ENCODE measurements at places on chromosomes 12 and 14. TPM values are rescaled to one million over a fixed set of nuclear protein-coding genes. Genes with fewer than 3 reads are reported as not detected.
A peak's percentile ranks its signal among the peaks of the same experiment; 100 is the strongest.

- no peak overlapping the region for H3K27ac ChIP-seq
- no peaks in the 10 kb centered on the region for H3K36me3 ChIP-seq
- H3K27me3 ChIP-seq: peaks cover 42% of the 10 kb centered on the region
- peaks cover 5% of the 10 kb centered on the region for H3K4me1 ChIP-seq
These were observed 4.1 kb upstream of the WIF1 start for GRCh38 chr12:65125247-65125646.

GRCh38 chr14:67228325-67228984 is 12.8 kb upstream of the PALS1 start:
- no peaks in the 10 kb centered on the region for H3K27me3 ChIP-seq
- H3K4me3 ChIP-seq: no peak overlapping the region
- DNase-seq: no peak
- no peak overlapping the region for H3K27ac ChIP-seq
- H3K4me1 ChIP-seq: peaks cover 27% of the 10 kb centered on the region
- H3K36me3 ChIP-seq: no peaks in the 10 kb centered on the region

- peaks cover 10% of the 10 kb centered on the region for H3K27me3 ChIP-seq
- DNase-seq: no peak
- no peaks in the 10 kb centered on the region for H3K36me3 ChIP-seq
- no peaks in the 10 kb centered on the region for H3K4me1 ChIP-seq
- no peak overlapping the region for H3K27ac ChIP-seq
These were observed 91.8 kb upstream of the NPAS3 start for GRCh38 chr14:32846821-32847365.

DNA sequence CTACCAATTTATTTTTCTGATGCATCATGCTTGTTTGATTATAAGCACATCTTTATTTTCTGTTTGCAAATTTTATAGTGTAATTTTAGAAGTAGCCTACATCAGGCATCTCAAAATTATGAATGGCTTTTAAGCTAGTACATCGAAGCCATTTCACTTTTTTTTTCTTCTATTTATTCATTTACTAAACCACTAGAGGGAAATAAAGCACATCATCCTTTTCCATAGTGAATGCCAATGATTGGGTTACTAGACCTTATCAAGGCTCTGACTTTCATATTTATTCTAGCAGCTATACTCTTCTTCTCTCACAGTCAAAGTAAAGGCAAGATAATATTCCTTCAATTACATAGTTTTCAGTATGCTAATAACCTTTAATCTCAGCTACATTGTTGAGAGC is 736.4 kb upstream of the LRFN5 start:
- H3K4me1 ChIP-seq: no peaks in the 10 kb centered on the region
- H3K27me3 ChIP-seq: no peaks in the 10 kb centered on the region
- peaks cover 2% of the 10 kb centered on the region for H3K36me3 ChIP-seq
- no peak for DNase-seq

DNA sequence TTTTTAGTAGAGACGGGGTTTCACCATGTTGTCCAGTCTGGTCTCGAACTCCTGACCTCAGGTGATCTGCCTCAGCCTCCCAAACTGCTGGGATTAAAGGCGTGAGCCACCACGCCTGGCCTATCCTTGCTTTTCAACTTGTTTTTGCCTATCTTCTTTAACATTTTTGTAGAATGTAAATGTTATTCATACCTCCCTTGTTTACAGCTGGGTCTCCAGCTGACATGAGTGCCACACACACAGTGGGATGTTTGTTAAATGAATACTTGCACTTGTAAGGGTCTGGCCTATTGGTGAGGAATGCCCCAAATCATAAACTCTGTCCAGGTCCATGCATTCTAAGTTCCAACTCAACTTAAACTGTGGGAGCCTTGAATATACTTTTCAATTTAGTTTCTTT is 176.3 kb downstream of the ANO4 start:
- no peak for DNase-seq
- H3K4me3 ChIP-seq: no peak overlapping the region
- H3K27ac ChIP-seq: no peak overlapping the region

DNA sequence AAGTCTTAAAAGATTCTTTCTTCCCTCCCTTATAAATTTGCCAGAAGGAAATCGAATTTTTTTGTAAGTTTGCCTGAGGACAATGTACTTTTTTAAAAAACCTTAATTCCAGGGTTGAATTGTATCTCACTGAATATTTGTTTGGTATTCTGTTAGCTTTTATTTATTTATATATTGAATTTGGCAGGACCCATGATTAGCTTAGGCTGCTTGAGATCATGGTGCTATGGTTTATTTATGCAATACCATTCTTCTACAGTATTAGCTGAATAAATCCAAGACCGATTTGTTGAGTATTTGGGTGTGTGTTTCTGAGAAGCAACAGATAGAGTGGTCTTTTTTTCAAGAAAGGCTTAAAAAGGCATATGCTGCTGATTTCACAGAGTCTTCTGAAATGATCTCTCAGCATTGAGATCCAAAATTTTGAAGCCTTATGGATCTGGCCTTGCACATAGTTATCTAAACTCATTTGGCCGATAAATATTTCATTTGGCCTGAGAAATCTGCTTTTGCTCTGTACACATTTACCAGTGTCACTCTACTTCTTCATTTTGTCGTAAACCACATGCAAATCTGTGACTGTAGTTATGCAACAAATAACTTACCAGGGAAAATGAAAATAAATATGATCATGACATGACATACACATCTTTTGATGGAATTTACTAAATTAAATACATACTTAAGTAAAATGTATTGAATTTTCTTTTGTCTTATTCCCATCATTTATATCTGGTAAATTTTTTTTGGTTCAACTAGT is 265.8 kb upstream of the FLRT2 start:
- H3K27me3 ChIP-seq: no peaks in the 10 kb centered on the region
- H3K4me1 ChIP-seq: peaks cover 1% of the 10 kb centered on the region
- no peaks in the 10 kb centered on the region for H3K36me3 ChIP-seq
- H3K27ac ChIP-seq: no peak overlapping the region
- H3K4me3 ChIP-seq: no peak overlapping the region

DNA sequence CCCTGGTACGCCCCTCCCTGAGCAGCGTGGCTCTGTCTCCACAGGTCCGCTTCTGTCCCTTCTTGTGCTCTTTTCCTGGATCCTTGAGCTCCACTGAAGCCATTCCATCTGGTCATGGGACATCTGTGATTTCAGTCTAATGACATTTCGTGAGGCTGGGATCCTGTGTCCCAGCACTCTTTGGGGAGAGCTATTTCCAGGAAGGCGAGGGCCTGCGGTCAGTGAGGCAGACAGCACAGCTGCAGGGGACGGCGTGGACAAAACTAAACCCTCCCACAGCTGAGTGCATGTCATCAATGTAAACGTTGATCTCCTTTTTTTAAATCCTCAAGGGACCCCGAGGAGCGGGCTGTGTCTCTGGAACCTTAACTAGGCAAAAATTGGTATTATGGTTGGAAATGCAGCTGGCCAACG is 127.7 kb downstream of the DACT1 start:
- DNase-seq: no peak
- peaks cover 70% of the 10 kb centered on the region for H3K4me1 ChIP-seq
- peak overlapping the region; percentile 5 for H3K4me3 ChIP-seq

- peaks cover 14% of the 10 kb centered on the region for H3K4me1 ChIP-seq
- no peak overlapping the region for H3K4me3 ChIP-seq
- DNase-seq: no peak
- H3K36me3 ChIP-seq: peaks cover 41% of the 10 kb centered on the region
- no peak overlapping the region for H3K27ac ChIP-seq
- H3K27me3 ChIP-seq: peaks cover 92% of the 10 kb centered on the region
These were observed 8.4 kb downstream of the ARHGEF25 start for GRCh38 chr12:57619434-57620244.

- H3K4me1 ChIP-seq: peaks cover 10% of the 10 kb centered on the region
- no peak overlapping the region for H3K27ac ChIP-seq
- H3K36me3 ChIP-seq: peaks cover 36% of the 10 kb centered on the region
- no peaks in the 10 kb centered on the region for H3K27me3 ChIP-seq
- no peak for DNase-seq
- H3K4me3 ChIP-seq: no peak overlapping the region
These were observed 23.2 kb downstream of the ATP2B1 start for GRCh38 chr12:89685363-89685972.

GRCh38 chr12:20547816-20548575 is 147.1 kb upstream of the SLCO1C1 start:
- H3K27me3 ChIP-seq: no peaks in the 10 kb centered on the region
- H3K4me3 ChIP-seq: no peak overlapping the region
- H3K27ac ChIP-seq: peak overlapping the region; percentile 77
- H3K4me1 ChIP-seq: peaks cover 32% of the 10 kb centered on the region

DNA sequence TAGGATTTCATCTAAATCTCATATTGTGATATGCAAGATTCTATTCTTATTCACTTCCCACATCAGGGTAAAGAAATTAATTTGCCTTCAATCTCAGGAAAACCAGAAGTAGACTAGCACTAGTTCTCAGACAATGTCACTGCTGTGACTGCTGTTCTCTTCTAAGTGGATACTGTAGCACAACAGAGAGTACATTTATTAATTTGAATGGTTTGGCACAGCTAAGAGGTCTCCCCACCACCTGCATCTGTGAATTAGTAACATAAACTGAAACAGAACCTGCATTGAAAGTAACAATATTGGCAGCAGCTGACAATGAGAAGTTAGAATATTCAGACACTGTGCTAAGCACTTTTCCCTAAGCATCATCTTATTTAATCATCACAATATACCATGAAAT is 253.1 kb downstream of the PDZRN4 start:
- H3K4me1 ChIP-seq: peaks cover 26% of the 10 kb centered on the region
- H3K27ac ChIP-seq: no peak overlapping the region
- no peak overlapping the region for H3K4me3 ChIP-seq
- DNase-seq: no peak
- H3K27me3 ChIP-seq: no peaks in the 10 kb centered on the region

DNA sequence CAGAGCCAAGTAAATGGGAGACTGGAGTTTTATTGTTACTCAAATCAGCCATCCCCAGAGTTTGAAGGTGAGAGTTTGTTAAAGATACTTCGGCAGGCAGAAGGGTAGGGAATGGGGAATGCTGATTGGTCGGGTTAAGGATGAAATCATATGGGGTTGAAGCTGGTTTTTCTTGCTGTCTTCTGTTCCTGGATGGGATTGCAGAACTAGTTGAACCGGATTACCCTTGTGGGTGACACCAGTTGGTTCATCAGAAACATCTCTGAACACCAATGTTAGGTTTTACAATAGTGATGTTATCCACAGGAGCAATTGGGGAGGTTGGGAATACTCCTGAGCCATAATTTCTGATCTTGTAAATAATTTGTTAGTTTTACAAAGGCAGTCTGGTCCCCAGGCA is 18.7 kb upstream of the SMCO2 start:
- peaks cover 13% of the 10 kb centered on the region for H3K4me1 ChIP-seq
- no peaks in the 10 kb centered on the region for H3K36me3 ChIP-seq
- no peaks in the 10 kb centered on the region for H3K27me3 ChIP-seq
- no peak for DNase-seq
- no peak overlapping the region for H3K27ac ChIP-seq
- H3K4me3 ChIP-seq: no peak overlapping the region

GRCh38 chr14:66038618-66039017 is 447.6 kb upstream of the CCDC196 start:
- no peak for DNase-seq
- H3K4me1 ChIP-seq: peaks cover 11% of the 10 kb centered on the region
- no peak overlapping the region for H3K4me3 ChIP-seq
- no peak overlapping the region for H3K27ac ChIP-seq

- peaks cover 2% of the 10 kb centered on the region for H3K4me1 ChIP-seq
- H3K27ac ChIP-seq: no peak overlapping the region
- H3K36me3 ChIP-seq: peaks cover 5% of the 10 kb centered on the region
- H3K27me3 ChIP-seq: no peaks in the 10 kb centered on the region
- DNase-seq: no peak
These were observed 47.1 kb downstream of the MLXIP start for GRCh38 chr12:122125452-122126341.

- peak overlapping the region; percentile 57 for H3K27ac ChIP-seq
- no peaks in the 10 kb centered on the region for H3K27me3 ChIP-seq
- no peak overlapping the region for H3K4me3 ChIP-seq
- no peak for DNase-seq
- no peaks in the 10 kb centered on the region for H3K36me3 ChIP-seq
These were observed 122.5 kb downstream of the PHLDA1 start for GRCh38 chr12:75908961-75909605.

GRCh38 chr12:4272424-4273272 is 914 bp upstream of the CCND2 start:
- H3K27me3 ChIP-seq: peaks cover 17% of the 10 kb centered on the region
- peak overlapping the region; percentile 97 for H3K27ac ChIP-seq
- H3K36me3 ChIP-seq: peaks cover 6% of the 10 kb centered on the region
- peak overlapping the region; percentile 91 for H3K4me3 ChIP-seq
- peaks cover 45% of the 10 kb centered on the region for H3K4me1 ChIP-seq
- no peak for DNase-seq

GRCh38 chr12:77384941-77385340 is 319.6 kb upstream of the E2F7 start:
- H3K4me1 ChIP-seq: peaks cover 18% of the 10 kb centered on the region
- no peak overlapping the region for H3K27ac ChIP-seq
- no peaks in the 10 kb centered on the region for H3K36me3 ChIP-seq
- peaks cover 18% of the 10 kb centered on the region for H3K27me3 ChIP-seq
- DNase-seq: no peak
- H3K4me3 ChIP-seq: no peak overlapping the region

DNA sequence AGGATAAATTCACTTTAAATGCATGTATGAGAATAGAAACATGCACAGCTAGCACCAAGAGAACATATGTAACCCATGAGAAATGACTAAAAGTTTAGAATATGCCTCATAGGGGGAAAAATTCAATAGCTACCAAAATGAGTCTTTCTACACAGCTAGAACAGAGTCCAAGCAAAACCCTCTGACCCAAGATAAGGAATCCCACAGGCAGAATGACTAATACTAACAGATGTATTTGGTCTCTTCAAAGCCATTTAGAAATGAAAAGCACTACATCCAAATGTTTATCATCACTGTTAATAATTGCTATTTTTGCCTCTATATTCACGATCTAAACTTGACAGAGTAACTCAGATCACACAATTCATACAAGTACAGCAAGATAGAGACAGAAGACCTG is 44.0 kb downstream of the KICS2 start:
- no peak overlapping the region for H3K4me3 ChIP-seq
- H3K4me1 ChIP-seq: peaks cover 2% of the 10 kb centered on the region
- peaks cover 2% of the 10 kb centered on the region for H3K27me3 ChIP-seq
- H3K36me3 ChIP-seq: no peaks in the 10 kb centered on the region
- DNase-seq: no peak
- no peak overlapping the region for H3K27ac ChIP-seq

DNA sequence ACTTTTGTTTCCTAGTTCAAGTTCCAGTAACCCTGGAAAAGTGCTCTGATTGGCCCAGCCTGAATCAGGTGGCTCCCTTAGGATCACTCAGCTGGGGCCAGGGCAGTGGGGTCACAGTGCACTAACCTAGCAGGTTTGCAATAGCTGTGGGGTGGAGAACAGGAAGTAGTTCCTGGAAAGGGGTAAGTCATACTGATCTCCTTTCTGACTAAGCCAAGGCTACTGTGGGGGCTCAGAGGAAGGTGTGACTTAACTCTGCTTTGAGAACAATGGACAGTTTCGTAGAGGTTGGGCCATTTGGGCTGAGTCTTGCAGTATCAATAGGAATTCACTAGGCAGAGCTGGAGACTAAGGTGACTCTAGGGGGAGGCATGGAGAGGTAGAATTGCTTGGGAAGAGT is 89.4 kb downstream of the KIF26A start:
- H3K4me1 ChIP-seq: peaks cover 28% of the 10 kb centered on the region
- no peaks in the 10 kb centered on the region for H3K36me3 ChIP-seq
- H3K4me3 ChIP-seq: no peak overlapping the region
- no peaks in the 10 kb centered on the region for H3K27me3 ChIP-seq
- no peak for DNase-seq
- H3K27ac ChIP-seq: no peak overlapping the region

The OTOGL gene
- total RNA-seq: 0.60 TPM

The RIPK3 gene
- total RNA-seq: 2.2 TPM

The CLECL1 gene
- not detected for total RNA-seq

The SLC15A5 gene
- total RNA-seq: not detected

The MAP1LC3B2 gene
- 7.1 TPM for total RNA-seq

The PLBD1 gene
- total RNA-seq: 41.3 TPM

The KRT77 gene
- not detected for total RNA-seq

The NFE2 gene
- total RNA-seq: 0.47 TPM

The STAB2 gene
- not detected for total RNA-seq
